ENCODE measurements at places on chromosomes 4 and X. TPM values are rescaled to one million over a fixed set of nuclear protein-coding genes. Genes with fewer than 3 reads are reported as not detected.

PDHA2 gene
- total RNA-seq, result not detected

EVC2 gene
- 0.11 TPM for total RNA-seq

DNA sequence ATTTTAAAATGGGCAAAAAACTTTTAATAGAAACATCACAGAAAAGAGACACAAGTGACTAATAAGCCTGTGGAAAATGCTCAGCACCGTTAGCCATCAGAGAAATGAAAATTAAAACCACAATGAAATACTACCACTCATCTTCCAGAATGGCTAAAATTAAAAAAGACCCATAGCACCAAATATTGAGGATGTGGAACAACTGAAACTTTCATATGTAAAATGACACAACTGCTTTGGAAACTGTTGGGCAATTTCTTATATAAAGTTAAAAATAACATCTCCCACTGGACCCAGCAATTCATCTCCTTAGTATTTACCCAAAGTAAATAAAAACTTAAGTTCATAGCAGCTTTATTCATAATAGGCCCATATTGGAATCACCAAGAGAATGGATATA lies 94.2 kb downstream of the TENM3 start:
- H3K4me3 ChIP-seq, result no peak overlapping the region
- DNase-seq, result no peak
- no peaks in the 10 kb centered on the region for H3K27me3 ChIP-seq
- H3K36me3 ChIP-seq, result no peaks in the 10 kb centered on the region
- H3K4me1 ChIP-seq, result no peaks in the 10 kb centered on the region
- no peak overlapping the region for H3K27ac ChIP-seq

DNA sequence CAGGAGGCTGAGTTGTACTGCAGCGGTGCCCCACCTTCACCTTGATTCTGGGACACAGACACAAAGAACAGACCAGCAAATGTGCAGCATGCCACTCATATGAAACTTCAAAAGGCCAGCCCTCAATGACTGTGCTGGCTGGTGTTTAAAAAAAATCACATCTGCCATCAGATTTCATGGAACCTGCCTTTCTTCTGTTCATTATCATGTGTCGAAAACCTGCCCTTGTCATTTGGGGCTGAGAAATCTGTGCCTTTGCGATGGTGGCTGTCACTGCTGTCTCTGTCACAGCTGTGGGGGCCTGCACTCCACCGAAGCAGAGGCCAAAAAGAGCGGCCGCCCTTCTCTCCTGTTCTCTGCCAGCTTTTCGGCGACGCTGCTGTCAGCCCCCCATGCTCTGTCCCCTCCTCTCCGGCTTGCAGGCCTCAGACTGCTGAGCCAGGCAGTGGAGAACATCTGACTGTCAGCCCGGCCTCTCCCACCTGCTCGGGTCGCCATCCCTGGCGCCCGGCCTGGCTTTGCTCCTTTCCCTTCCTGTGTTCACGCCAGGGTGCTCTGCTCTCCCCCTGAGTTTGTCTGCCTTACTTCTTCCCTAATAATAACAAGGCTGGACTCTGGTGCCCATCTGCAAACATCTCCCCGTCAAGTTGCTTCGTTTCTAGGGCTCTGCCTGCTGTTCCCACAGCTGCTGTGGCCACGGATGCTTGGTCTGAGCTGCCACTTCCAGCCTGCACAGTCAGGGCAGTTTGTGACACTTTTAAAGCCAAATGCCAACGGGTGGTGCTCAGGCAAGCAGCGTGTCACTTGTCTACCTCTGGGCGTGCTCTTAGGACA lies 355.2 kb downstream of the UNC5C start:
- no peak overlapping the region for H3K27ac ChIP-seq
- H3K36me3 ChIP-seq, result no peaks in the 10 kb centered on the region

SPANXN4 gene
- total RNA-seq, result not detected

MEPE gene
- total RNA-seq, result not detected

DNA sequence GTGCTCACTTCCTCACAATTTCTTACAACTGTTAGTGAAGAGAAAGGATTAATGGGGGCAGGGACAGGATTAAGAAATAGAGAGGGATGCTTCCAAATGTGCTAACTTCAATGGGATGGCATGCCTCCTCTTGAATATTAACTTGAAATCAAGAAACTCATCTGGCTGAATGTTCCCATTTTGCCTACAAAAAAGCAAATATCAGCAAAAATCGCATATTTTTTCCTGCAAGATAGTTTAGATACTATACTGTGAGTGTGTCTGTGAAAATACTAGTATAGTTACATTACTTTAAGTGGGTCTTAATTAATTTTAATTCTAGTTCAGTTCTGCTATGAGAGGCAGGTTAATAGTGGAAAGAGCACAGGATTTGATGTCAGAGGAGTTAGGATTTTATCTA lies 4.9 kb downstream of the PAICS start:
- peaks cover 40% of the 10 kb centered on the region for H3K4me1 ChIP-seq
- no peaks in the 10 kb centered on the region for H3K27me3 ChIP-seq
- DNase-seq, result no peak
- no peaks in the 10 kb centered on the region for H3K36me3 ChIP-seq
- no peak overlapping the region for H3K4me3 ChIP-seq

DNA sequence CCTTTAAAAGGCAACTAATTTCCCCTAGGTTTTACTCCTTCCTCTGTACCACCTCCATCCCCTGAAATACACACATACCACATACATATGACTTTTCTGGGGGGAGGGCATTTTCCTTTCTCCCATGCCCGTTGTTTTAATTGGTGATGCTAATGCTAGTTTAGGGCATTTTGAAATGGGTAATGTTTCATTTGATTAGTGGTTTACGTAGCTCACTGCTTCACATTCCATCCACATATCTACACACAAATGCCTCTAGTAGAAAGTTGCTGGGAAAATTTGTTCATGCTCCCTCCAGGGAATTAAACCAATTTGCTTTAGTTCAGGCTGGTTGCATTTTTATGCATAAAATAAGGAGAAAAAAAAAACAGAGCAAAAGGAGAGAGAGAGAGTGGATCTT lies 231.2 kb downstream of the FRAS1 start:
- no peak overlapping the region for H3K4me3 ChIP-seq
- no peak for DNase-seq
- H3K27me3 ChIP-seq, result peaks cover 8% of the 10 kb centered on the region

IGSF1 gene
- total RNA-seq, result not detected

DNA sequence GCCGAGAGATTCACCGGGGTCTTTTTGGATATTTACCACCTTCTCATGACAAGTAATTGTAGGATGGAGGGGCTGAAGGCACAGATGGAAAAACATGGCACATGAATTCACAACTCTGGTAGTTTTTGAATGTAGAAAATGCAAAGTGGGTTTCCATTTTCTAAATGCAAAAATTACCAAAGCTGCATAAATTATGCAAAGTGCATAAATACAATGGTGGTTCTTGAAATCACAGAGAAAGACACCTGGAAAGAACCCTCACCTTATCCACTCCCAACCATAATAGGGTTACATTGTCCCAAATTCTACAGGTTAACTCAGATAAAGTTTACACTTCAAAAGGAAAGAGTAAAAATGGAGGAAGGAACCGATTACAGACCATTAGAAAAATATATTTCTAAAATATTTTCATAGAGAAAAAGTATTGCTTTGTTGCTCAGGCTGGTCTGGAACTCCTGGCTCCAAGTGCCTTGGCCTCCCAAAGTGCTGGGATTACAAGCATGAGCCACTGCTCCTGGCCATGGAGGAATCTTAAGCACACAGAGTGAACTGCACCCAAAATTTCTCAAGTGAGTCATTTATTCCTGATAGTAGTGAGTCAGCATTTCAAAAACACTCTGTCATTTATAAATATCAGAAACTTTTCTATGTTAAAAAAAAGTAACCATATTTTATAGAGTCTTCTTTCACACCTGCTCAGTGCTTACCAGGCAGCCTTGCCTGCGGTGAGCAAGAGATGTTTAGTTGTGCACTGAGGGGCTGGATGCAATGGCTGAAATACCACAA lies 101.4 kb downstream of the FIP1L1 start:
- H3K4me1 ChIP-seq, result no peaks in the 10 kb centered on the region
- no peak for DNase-seq
- H3K27ac ChIP-seq, result no peak overlapping the region
- no peaks in the 10 kb centered on the region for H3K36me3 ChIP-seq

DNA sequence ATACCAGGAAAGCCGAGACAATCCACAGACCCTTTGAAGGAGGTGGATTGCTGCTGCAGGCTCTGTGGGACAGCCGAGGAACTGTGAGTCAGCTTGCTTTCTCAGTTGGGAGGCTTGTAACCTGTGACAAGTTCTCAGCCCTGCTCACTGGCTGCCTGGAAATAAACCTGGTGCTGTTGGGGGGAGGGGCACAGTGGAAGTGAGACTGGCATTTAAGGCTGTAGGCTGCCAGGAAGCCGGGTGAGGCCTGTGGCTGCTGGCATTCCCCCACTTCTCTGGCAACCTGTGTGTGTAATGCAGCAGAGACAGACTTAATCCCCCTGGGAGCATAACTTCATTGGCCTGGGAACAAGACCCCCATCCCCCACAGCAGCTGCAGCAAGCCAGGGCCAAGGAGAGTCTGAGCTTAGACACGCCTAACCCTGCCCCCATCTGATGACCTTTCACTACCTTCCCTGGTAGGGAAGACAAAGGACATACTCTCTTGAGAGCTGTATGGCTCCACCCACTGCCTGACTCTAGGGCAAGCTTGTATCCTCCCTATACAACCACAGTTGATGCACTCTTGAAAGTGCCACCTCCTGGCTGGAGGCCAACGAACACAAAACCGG lies 64.1 kb downstream of the ALPK1 start:
- no peaks in the 10 kb centered on the region for H3K4me1 ChIP-seq
- no peaks in the 10 kb centered on the region for H3K27me3 ChIP-seq
- no peak overlapping the region for H3K27ac ChIP-seq
- DNase-seq, result no peak
- H3K4me3 ChIP-seq, result no peak overlapping the region

GRCh38 chr4:26104056-26104685 lies 190.2 kb downstream of the SMIM20 start:
- H3K27me3 ChIP-seq, result peaks cover 4% of the 10 kb centered on the region
- H3K36me3 ChIP-seq, result no peaks in the 10 kb centered on the region
- no peak for DNase-seq
- no peak overlapping the region for H3K27ac ChIP-seq

RLIM gene
- 46.3 TPM for total RNA-seq

- DNase-seq, result no peak
- H3K4me3 ChIP-seq, result no peak overlapping the region
- no peak overlapping the region for H3K27ac ChIP-seq
- H3K4me1 ChIP-seq, result no peaks in the 10 kb centered on the region
- no peaks in the 10 kb centered on the region for H3K27me3 ChIP-seq
These were observed 111.7 kb downstream of the AMER1 start for GRCh38 chrX:64093761-64094160.

DNA sequence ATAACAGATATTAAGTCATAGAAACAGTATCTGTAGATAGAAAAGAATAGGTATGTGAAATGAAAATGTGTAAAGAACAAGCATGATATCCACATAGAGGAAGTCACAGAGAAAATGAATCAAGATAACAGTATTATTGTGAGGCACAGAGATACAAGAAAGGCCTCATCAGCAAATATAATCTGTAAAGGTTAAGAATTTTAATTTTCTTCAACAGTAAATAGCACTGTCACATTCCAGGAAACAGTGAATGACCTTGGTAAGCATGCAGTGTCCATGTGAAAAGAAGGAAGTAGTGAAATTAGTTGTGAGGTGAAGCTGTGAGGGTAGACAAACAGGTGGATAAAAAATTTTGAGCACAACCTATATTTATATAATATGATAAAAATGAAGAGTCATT lies 39.5 kb upstream of the NDST4 start:
- no peak overlapping the region for H3K27ac ChIP-seq
- H3K36me3 ChIP-seq, result no peaks in the 10 kb centered on the region
- H3K4me1 ChIP-seq, result no peaks in the 10 kb centered on the region

- no peak for DNase-seq
- H3K4me1 ChIP-seq, result peaks cover 29% of the 10 kb centered on the region
- H3K4me3 ChIP-seq, result peak overlapping the region; percentile 18
- H3K27ac ChIP-seq, result no peak overlapping the region
These were observed 80.5 kb downstream of the HNRNPD start for GRCh38 chr4:82293304-82293703.

DNA sequence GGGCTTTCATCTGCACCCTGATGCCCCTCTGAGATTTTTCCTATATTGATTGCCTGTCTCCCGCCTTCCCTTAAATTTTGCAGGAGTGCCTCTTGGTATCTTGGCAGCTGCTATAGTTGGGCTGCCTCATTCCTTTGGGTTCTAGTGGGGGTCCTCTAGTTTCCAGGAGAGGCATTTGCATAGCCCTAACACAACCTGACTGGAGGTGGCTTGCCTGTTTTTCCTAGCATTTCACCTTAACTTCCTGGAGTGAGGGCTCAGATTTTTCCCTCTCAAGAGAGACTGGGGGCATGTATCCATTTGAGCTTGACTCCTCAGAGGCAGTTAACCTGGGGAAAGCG lies 46.0 kb downstream of the UGT2A3 start:
- no peaks in the 10 kb centered on the region for H3K4me1 ChIP-seq
- H3K36me3 ChIP-seq, result no peaks in the 10 kb centered on the region
- H3K27me3 ChIP-seq, result peaks cover 3% of the 10 kb centered on the region
- H3K27ac ChIP-seq, result no peak overlapping the region

DNA sequence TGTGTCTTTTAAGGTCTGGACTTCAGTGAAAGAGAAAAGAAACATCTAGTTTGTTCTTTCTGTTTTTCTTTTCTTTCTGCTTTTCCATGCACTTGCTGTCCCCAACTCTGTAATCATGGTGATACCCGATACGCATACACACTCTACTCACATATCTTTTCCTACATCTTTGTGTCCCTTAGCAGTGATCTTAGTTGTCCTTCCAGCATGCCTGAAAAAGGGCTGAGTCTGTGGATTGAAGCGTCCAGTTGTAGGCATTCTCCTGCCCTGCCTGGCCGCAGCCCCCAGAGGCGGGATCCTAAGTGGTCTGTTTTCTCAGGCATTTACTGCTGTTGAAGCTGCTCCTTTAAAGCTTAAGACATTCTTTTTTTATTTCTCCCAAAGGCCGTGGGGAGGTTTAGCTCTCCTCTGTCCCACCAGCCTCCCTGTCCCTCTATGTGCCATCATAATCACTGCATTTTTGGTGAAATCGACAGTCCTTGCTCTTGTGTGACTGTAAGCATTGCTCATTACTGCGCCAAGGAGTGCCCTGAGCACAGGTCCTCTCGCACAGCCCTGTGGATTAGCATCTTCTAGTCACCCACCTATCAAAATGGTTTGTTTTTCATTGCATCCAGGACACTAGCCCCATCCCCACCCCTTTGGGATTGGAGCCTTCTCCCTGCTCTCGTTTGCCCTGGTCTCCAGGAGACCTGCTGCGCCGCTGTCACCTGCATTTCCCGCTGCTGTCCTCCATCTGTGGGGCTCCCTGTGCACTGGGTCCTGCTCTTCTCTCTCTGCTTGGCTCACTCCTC lies 4.4 kb downstream of the RGS12 start:
- no peak overlapping the region for H3K27ac ChIP-seq
- no peak overlapping the region for H3K4me3 ChIP-seq
- H3K36me3 ChIP-seq, result no peaks in the 10 kb centered on the region
- DNase-seq, result no peak
- no peaks in the 10 kb centered on the region for H3K27me3 ChIP-seq

SLC4A4 gene
- total RNA-seq, result 0.08 TPM

GRCh38 chr4:173426064-173426463 lies 27.1 kb upstream of the SCRG1 start:
- H3K27ac ChIP-seq, result no peak overlapping the region
- peak; percentile 4 for DNase-seq
- no peaks in the 10 kb centered on the region for H3K36me3 ChIP-seq
- H3K4me1 ChIP-seq, result peaks cover 11% of the 10 kb centered on the region
- no peaks in the 10 kb centered on the region for H3K27me3 ChIP-seq
- H3K4me3 ChIP-seq, result peak overlapping the region; percentile 45

GRCh38 chr4:8325291-8325973 lies 55.9 kb downstream of the HTRA3 start:
- peak; percentile 36 for DNase-seq
- H3K27ac ChIP-seq, result no peak overlapping the region
- no peak overlapping the region for H3K4me3 ChIP-seq
- H3K27me3 ChIP-seq, result no peaks in the 10 kb centered on the region
- H3K36me3 ChIP-seq, result no peaks in the 10 kb centered on the region
